ENCODE measurements at places on chromosomes 3 and 15. TPM values are rescaled to one million over a fixed set of nuclear protein-coding genes. Genes with fewer than 3 reads are reported as not detected.

The CNTN6 gene
- not detected for total RNA-seq

The MORC1 gene
- total RNA-seq: not detected

The LDHAL6B gene
- total RNA-seq: not detected

The SENP8 gene
- total RNA-seq: 1.5 TPM

The CYP8B1 gene
- not detected for total RNA-seq

The FBXL2 gene
- total RNA-seq: 8.3 TPM

The XCR1 gene
- total RNA-seq: not detected

The CLDN18 gene
- total RNA-seq: not detected

The CDHR4 gene
- total RNA-seq: not detected

The HESX1 gene
- not detected for total RNA-seq

The VEPH1 gene
- total RNA-seq: 29.3 TPM

The CPN2 gene
- total RNA-seq: not detected

The SLC28A2 gene
- total RNA-seq: not detected

The CYP1A1 gene
- total RNA-seq: 2.1 TPM

The SPCS1 gene
- 153 TPM for total RNA-seq

The INSYN1 gene
- total RNA-seq: 2.9 TPM

The SMCO1 gene
- total RNA-seq: not detected

The CSTA gene
- total RNA-seq: 1.3 TPM

The MUC20 gene
- total RNA-seq: 1.3 TPM

The PSMD6 gene
- total RNA-seq: 83.4 TPM

The POPDC2 gene
- total RNA-seq: not detected

The BMF gene
- 0.36 TPM for total RNA-seq

The C3orf52 gene
- 1.6 TPM for total RNA-seq

The CFAP91 gene
- total RNA-seq: not detected

The CELSR3 gene
- total RNA-seq: 2.5 TPM

The GCSAM gene
- not detected for total RNA-seq

The GOLGA6L10 gene
- total RNA-seq: not detected

The CKMT1B gene
- total RNA-seq: not detected

The PTX3 gene
- total RNA-seq: 3,941 TPM

The LCMT2 gene
- 6.5 TPM for total RNA-seq

The C3orf20 gene
- not detected for total RNA-seq

The WWTR1 gene
- 44.2 TPM for total RNA-seq

The LRRIQ4 gene
- total RNA-seq: not detected

The FETUB gene
- total RNA-seq: not detected

The FBXO40 gene
- total RNA-seq: not detected

The AHSG gene
- not detected for total RNA-seq
